ENCODE measurements at places on chromosomes 4 and X. TPM values are rescaled to one million over a fixed set of nuclear protein-coding genes. Genes with fewer than 3 reads are reported as not detected.

DNA sequence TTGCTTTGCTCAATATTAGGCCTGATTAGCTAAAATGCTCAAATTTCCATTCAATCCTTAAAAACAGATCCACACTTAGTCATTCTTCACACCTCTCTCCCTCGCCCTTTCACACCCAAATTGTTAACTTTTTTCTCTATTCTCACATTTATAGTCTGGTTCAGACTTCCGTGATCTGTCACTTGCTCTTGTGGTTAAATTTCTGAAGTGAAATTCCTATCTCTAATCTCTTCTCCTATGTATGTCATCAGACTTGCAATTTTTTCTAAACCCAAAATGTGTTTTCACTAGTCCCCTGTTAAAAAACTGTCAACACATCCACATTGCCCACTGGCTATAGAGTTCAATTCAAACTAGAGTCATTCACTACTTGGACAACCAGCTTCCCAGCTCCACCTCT lies 63.2 kb downstream of the SNCA start:
- no peak for DNase-seq

ZNF595 gene
- 6.4 TPM for total RNA-seq

DNA sequence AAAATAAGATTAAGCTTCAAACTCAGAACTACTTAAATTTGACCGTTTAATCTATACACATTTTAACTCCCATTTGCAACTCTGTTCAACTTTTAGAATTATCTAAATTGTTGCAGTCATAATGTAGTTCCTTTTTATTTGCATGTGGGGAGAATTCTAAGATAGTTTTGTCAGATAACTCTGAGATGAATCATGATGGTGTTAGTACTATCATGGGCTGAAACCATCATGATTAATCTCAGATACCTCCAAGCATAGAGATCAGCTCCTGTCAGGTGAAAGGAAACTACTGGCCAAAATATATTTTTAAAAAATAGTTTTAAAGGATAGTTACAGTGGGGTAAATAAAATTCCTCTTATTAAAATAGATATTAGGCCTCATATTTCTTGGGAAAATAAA lies 39.0 kb downstream of the FBXO8 start:
- DNase-seq, result no peak

DNA sequence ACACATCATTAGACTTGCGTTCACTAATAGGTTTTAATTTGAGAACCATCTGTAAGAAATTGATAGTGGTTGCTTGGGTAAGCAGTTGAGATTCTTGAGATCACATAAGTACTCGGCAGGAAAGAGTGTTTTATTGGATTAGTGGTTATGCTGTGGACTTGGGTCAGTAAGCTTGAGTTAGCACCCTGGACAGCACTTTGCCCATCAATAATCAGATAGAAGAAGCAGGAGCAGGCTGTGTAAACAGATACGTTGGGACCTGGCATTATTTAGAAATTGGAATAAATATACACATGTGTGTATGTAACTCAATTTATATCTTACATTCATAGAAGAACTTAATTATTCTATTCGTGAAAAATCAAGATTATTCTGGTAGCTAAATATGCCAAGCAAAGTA lies 357.5 kb upstream of the SMIM31 start:
- DNase-seq, result no peak

DNA sequence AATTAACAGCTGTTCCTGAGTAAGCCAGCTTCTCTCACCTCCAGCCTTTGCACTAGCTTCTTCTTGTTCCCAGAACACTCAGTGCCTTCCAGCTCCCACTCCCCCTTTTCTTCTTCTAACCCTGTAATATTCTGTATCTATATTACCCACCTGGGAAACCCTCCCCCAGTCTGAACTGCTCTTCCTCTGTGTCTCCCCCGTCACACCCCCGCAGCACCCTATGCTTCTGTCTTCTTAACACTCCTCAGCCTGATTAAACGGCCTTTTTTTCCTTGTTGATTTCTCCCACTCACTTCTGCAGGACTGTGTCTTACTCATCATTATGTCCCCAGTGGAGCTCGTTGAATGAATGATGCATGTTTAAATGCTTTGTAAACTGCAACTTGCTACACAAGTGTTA lies 9.0 kb upstream of the LONRF3 start:
- no peak for DNase-seq

GRIA3 gene
- total RNA-seq, result not detected

DNA sequence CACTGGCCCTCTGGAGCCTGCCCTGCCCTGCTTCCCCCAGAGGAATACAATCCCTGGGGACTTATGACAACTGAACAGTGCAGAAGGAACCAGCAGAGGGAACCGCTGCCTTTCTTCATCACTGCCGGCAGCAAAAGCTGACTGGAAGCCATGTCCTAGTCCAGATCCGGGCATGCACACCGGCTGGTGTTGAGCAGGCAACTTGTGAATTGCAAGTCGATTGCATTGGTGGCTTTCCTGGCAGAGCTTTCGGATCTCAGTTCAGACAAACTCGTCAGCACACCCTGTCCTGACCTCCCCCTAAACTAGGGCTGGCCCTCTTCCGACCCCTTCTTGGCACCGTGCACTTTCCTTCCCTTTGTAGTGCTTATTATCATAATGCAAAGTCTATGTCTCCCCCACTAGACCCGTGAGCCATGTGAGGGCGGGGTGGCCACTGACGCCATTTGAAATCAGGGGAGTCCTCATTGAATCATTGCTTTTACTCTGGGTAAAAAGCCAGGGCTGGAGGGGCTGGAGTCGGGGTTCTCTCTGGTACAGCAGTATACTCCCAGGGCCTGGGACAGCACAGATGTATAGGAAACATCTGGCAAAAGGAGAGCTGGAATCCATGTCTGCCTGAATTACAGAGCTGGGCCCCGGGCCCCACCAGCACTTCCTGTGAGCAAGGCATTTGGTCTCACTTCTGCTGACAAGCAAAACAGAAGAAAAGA lies 1.8 kb downstream of the ARHGAP4 start:
- no peak for DNase-seq

DNA sequence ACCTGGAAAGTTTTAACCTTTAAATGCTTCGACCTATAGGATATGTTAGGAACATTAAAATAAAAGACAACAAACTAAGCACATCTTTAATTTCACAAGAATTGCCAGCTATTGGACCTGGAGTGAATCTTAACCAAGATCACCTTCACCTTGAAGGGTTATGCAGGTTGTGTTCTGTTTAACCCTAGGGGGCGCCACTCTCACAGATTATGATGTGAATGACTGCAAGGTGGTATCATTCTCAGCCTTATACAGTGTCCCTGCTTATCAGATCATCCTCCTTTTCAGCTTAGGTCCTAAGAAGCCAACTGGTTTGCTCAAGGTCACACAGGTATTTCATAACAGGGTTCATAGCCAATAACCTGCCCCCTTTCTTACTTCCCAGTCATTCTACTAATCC lies 23.5 kb downstream of the INTS6L start:
- peak; percentile 43 for DNase-seq

DNA sequence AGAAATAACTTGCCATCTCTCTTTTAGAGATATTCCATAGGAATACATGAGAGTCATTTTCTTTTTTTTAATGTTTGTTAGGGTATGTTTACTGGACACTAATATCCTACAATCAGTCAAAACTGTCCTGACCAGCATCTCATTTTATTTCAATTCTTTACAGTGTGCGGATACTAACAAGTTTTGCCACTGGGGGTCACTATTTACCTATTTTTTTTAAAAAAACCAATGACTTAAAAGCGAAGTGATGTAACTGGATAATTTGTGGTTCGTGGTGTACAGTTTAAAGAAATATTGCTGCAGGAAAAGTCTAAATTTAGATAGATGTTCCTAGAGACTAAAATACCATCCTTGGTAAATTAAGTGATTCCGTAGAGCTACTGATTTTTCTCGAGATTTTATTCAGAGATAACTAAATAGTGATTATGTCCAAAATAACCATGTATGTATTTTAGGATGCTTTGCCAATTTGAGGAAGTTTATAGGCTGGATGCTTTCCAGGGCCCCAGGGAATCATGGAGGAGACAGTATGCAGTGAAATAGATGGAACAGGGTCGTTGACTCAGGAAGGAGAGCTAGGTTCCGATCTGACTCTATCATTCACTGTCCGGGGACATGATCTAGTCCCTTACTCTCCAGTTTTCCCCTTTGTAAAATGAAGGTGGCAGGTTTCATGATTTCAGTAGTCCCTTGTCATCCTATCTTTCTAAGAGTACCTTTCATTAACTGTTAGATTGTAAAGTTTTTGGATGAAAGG lies 34.0 kb upstream of the GNPDA2 start:
- no peak for DNase-seq
